Upper lobe of left lung (tissue), 6 donors: ENCODE measurements at places on chromosomes 6 and 20.
A peak's percentile ranks its signal among the peaks of the same experiment; 100 is the strongest.

- DNase-seq: no peak
These were observed 38.7 kb upstream of the PPP1R3G start for GRCh38 chr6:5046430-5046829.

- DNase-seq: no peak
These were observed 19.4 kb upstream of the LRFN2 start for GRCh38 chr6:40606526-40606925.

- DNase-seq: no peak
These were observed 102.3 kb downstream of the EDN3 start for GRCh38 chr20:59402681-59403080.

- DNase-seq: no peak
These were observed 15.9 kb upstream of the TMEM30A start for GRCh38 chr6:75300531-75300855.

DNA sequence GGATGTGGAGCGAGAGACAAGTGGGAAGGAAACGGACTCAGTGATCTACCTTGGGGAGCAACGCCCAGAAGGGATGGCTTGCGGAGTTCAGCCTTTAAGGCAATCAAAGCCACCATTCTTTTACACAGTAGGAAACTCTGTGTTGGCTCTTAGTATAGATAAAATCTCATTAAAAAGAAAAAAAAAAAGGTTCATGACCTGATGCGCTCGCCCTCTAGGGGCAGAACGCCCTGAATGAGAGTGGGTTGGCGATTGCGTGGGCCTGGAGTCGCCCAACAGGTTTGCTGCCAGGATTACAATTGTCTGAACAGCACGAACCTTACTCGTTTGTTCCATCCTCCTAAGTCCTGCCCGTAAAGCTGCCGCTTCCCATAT, 1.2 kb downstream of the TPD52L1 start:
- peak; percentile 42 for DNase-seq

- DNase-seq: no peak
These were observed 55.0 kb downstream of the CDKAL1 start for GRCh38 chr6:20589266-20589665.

DNA sequence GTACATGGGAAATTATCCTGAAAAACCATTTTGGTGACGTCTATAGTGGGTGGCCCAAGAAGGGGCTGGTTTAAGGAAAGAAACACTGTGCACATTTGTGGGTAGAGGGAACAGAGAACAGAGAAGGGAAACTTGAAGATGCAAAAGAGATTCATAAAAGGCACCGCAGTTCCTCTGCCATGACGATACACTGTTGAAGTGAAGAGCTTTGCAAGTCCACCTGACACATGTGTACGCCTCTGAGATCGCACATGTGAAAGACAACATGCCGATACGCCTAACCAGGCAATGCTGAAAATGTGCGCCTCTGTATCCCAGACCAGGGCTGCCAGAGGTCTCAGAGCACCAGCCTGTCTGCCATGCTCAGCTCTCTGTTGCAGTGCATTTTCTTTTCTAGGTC, 180.9 kb downstream of the KIF16B start:
- no peak for DNase-seq

DNA sequence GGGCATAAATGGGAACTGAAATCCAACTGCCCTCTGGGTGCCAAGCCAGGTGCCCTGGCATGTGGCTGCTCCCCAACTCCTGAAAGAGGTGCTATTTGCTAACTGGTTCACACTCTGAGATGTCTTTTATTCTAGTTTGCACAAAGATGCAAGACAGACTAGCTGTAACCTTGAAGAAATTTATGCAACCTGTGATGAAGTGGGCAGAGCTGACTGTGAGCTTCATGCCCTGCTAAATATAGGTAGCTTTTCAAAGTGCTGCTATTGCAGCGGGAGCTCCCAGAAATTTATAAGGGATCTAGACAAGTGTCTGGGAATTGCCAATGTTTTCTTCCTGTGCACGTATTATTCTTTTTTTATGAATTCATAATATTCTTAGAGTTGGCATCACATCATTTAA, 517.5 kb downstream of the RNF144B start:
- DNase-seq: no peak

- no peak for DNase-seq
These were observed 10.8 kb downstream of the EFCAB8 start for GRCh38 chr20:32869562-32869961.

DNA sequence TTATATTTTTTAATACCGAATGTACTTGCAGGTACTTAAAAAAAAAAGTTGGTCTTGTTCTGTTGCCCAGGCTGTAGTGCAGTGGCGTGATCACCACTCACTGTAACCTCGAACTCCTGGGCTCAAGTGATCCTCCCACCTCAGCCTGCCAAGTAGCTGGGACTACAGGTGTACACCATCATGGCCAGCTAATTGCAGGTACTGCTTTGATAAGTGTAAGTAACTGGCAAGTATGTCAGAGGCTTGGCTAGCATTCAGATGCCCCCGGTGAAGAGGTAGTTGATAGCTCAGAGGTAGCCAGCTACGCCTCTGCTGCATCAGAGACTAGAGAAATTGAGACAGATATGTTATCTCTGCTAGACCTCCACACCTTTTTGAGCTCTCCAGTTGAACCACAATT, 40.5 kb downstream of the BTBD9 start:
- no peak for DNase-seq

DNA sequence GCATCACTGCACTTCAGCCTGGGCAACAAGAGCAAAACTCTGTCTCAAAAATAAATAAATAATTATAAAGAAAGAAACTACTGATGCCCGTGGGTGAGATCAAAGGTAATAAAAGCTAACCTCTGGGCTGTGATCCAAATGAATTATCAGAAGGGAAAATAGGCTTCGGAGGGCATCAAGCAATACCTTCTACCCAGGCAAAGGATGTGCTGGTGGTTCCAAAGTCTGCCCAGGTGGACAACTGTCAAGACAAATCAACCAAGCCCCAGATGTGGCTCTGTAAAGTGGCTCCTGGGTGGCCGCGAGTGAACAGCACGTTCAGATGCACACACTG, 95.6 kb downstream of the SCML4 start:
- DNase-seq: no peak

DNA sequence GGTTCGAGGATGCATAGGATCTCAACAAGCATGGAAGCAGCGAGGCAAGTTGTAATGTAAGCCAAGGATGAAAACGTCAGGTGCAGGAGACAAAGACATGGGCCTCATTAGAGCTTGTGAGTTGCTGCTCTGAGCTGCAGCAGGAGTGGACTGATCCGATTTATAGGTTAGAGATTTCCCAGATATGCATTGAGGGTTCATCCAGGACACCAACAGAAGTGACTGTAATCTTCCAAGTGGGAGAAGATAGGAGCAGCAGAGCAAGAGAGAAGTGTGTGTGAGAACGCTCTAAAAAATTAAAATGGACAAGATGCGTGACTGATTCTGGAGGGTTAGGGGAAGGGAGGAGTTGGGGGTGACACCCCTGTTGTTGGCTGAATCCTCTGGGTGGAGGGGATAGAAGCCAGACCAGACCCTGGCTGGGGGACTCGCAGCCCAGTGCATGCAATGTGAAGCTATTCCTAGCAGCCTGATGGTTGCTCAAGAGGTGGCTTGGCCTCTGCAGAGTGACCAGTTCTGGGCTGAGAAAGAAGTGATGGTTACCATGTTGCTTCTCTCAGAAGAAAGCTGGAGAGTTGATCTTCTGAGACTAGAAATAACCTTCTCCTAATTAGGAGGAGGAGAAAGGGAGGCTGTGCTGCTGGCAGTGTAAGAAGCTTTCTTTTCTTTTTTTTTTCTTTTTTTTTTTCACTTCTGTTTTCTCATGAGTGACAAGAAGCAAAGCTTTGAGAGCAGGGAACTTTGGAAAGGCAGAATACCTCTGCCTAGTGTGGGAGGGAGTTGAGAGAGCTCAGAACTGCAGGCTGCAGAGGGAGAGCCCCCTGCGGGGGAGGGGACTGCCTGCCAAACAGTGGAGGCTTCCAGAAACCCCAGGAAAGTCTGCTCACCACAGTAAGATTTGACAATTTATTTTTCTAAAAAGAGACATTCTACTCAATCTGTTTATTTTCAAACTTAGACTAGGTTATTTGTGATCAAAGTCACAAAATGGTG, 116.9 kb downstream of the SLX4IP start:
- DNase-seq: no peak

GRCh38 chr6:110404607-110405006, 10.8 kb downstream of the DDO start:
- DNase-seq: no peak

DNA sequence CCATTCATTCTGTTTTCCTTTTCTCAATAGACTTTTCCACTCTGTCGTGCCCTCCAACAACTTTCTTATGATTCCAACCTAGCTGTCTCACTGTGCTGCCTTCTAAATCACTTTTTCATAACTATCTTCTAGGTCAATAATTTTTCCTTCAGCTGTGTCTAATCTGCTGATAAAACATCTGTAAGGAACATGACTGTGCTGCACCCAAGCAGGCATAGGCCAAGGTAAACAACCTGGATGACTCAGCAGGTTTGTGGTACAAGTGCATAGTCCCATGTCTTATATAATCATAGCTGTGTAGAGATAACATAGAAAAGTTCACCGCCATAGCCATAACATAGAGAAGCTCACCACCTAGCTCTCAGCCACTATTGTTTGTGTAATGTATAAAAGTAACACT, 332.3 kb downstream of the PLCB1 start:
- DNase-seq: no peak
